Dermis lymphatic vessel endothelial cell (primary cell): ENCODE measurements at places on chromosomes 3 and 15. TPM values are rescaled to one million over a fixed set of nuclear protein-coding genes. Genes with fewer than 3 reads are reported as not detected.

The FRMD5 gene
- 0.33 and 0.52 TPM in 2 replicates for total RNA-seq

The LMAN1L gene
- total RNA-seq: not detected in 2 replicates

The MEF2A gene
- 22.2 and 25.4 TPM in 2 replicates for total RNA-seq

The BBX gene
- 33.4 and 47.6 TPM in 2 replicates for total RNA-seq

The MAP1A gene
- total RNA-seq: 0.17 and 0.33 TPM in 2 replicates

The KIF7 gene
- total RNA-seq: 0.65 and 1.2 TPM in 2 replicates

The NCKIPSD gene
- total RNA-seq: 3.7 and 4.3 TPM in 2 replicates

The MGLL gene
- total RNA-seq: 19.6 and 26.5 TPM in 2 replicates

The SCG3 gene
- total RNA-seq: 0.43 and 1.6 TPM in 2 replicates

The ROPN1B gene
- total RNA-seq: not detected in 2 replicates

The DAPK2 gene
- total RNA-seq: 4.7 and 18.0 TPM in 2 replicates

The CCR4 gene
- total RNA-seq: not detected in 2 replicates

The TPRG1 gene
- 0.09 and 0.43 TPM in 2 replicates for total RNA-seq

The FBLN2 gene
- total RNA-seq: 7.4 and 7.7 TPM in 2 replicates

The FAM107A gene
- 0.09 and 0.11 TPM in 2 replicates for total RNA-seq

The ADAMTS9 gene
- total RNA-seq: 31.8 and 72.3 TPM in 2 replicates
